Right renal cortex interstitium (tissue), 3 donors: ENCODE measurements at places on chromosomes 7 and 10.

- DNase-seq: no peak
These were observed 68.1 kb downstream of the LRGUK start for GRCh38 chr7:134195252-134195651.

GRCh38 chr7:23345601-23346000, 46.5 kb downstream of the MALSU1 start:
- DNase-seq: no peak

DNA sequence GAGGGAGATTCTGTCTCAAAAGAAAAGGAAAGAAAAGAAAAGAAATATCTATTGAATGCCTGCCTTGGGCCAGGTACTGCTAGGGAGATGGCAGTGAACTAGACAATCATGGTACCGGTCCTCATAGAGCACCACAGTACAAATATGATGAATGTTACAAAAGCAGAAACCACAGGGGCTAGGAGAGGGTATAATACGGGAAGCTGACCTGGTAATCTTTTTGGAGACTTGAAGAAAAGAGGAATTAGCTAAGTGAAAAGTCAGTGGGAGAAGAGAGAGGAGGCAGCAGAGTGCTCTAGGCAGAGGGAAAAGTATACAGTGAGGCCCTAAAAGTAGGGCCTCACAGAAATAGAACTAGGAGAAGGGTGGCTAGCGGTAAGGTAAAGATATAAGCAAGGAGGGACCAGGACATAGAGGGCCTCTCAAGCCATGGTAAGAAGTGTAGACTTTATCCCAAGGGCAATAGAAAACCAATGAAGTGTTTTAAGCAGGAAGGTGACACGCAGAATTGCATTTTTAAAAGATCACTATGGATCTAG, 42.8 kb upstream of the WNT8B start:
- no peak for DNase-seq

DNA sequence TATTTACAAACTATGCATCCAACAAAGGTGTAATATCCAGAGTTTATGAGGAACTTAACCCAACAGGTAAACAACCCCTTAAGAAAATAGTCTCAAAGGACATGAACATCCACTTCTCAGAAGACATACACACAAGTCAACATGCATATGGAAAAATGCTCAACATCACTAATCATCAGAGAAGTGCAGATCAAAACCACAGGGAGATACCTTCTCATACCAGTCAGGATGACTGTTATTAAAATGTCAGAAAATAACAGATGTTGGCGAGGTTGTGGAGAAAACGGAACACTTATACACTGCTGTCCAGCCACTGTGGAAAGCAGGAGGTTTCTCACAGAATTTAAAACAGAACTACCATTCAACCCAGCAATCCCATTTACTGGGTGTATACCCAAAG, 84.0 kb downstream of the ADD3 start:
- no peak for DNase-seq

DNA sequence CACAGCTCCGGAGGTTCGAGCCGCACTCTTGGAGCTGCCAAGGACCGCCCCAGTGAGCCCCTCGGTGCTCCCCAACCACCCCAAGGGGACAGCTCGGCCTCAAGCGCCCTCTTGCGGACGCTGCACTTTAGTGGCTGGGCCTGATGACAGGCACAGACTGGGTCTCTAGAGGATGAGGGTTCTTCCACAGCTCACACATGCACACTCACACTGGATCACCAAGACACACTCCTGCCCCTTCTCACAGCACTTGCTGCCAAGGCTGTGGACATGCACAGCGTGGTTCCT, 2.1 kb downstream of the RET start:
- no peak for DNase-seq

- no peak for DNase-seq
These were observed 213.8 kb downstream of the COBL start for GRCh38 chr7:51102828-51103227.

- no peak for DNase-seq
These were observed 117.5 kb downstream of the PARD3 start for GRCh38 chr10:34697351-34698247.

- no peak for DNase-seq
These were observed 829.3 kb upstream of the IGFBP3 start for GRCh38 chr7:46750321-46750865.
